Foreskin keratinocyte (primary cell): ENCODE measurements at places on chromosomes 11 and 22. TPM values are rescaled to one million over a fixed set of nuclear protein-coding genes. Genes with fewer than 3 reads are reported as not detected.

MS4A6A gene
- polyA plus RNA-seq: not detected in 2 replicates

OR56A5 gene
- not detected in 2 replicates for polyA plus RNA-seq

C11orf42 gene
- polyA plus RNA-seq: not detected in 2 replicates

ANO9 gene
- 23.1 and 31.2 TPM in 2 replicates for polyA plus RNA-seq

LMO1 gene
- polyA plus RNA-seq: not detected in 2 replicates

IGF2 gene
- polyA plus RNA-seq: 0.06 and 0.29 TPM in 2 replicates
